Transverse colon (tissue), 4 donors: ENCODE measurements at places on chromosomes 7 and 10. TPM values are rescaled to one million over a fixed set of nuclear protein-coding genes. Genes with fewer than 3 reads are reported as not detected.

GRCh38 chr10:78991187-78991586 lies 77.6 kb upstream of the ZMIZ1 start:
- H3K4me1 ChIP-seq = no peaks in the 10 kb centered on the region
- no peak for DNase-seq
- H3K4me3 ChIP-seq = no peak overlapping the region
- H3K36me3 ChIP-seq = no peaks in the 10 kb centered on the region

- no peak overlapping the region for H3K4me3 ChIP-seq
- H3K27me3 ChIP-seq = no peaks in the 10 kb centered on the region
- H3K36me3 ChIP-seq = no peaks in the 10 kb centered on the region
- DNase-seq = no peak
- H3K27ac ChIP-seq = no peak overlapping the region
- no peaks in the 10 kb centered on the region for H3K4me1 ChIP-seq
Observed at GRCh38 chr10:22016046-22016705, 12.6 kb upstream of the DNAJC1 start.

DNA sequence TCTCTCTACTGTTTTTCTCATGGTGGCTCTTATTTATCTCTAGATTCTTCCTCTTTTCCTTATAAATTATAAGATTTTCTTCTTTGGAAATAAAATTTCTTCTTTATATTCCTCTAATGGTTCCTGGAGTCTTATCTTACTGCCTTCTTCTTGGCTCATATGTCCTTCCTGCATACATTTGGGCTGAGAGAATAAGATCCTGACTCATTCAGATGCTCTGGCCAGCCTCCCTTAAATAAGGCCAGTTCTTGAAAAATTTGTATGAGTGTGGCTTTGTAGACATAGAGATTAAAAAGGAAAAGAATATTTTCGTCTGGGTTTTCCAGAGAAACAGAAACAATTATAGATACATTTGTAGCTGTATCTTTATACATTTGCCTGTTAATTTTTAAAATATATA lies 411.3 kb downstream of the KIF20B start:
- no peak overlapping the region for H3K4me3 ChIP-seq
- DNase-seq = no peak
- H3K27ac ChIP-seq = no peak overlapping the region
- H3K27me3 ChIP-seq = no peaks in the 10 kb centered on the region
- H3K36me3 ChIP-seq = no peaks in the 10 kb centered on the region

GRCh38 chr7:126696256-126697038 lies 556.3 kb downstream of the GRM8 start:
- H3K4me1 ChIP-seq = no peaks in the 10 kb centered on the region
- H3K27me3 ChIP-seq = no peaks in the 10 kb centered on the region
- no peak for DNase-seq

DNA sequence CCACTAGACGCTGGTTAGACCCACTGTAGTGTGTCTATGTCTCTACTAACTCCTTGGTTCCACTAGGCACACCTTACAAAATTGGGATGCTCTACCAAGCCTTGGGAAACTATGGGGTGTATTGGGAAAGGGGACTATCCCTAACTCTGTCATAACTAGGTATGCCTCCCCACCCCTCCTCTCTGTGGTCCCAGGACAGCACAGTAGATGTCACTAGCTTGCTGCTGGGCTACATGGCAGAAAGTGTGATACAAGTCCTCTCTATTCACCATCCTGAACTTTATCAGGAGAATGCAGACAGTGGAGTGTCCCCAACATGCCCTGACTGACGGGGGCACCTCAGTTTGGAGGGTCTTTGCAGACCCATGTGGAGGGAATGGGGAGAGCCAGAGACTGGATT lies 30.3 kb upstream of the TMEM273 start:
- H3K4me3 ChIP-seq = no peak overlapping the region
- H3K27ac ChIP-seq = no peak overlapping the region
- H3K27me3 ChIP-seq = no peaks in the 10 kb centered on the region
- no peak for DNase-seq
- H3K36me3 ChIP-seq = no peaks in the 10 kb centered on the region
- H3K4me1 ChIP-seq = no peaks in the 10 kb centered on the region

The PTF1A gene
- not detected for total RNA-seq
